Femur (tissue), 1 donor: ENCODE measurements at places on chromosomes 3 and 15.

- no peak for DNase-seq
Measured at GRCh38 chr15:93816815-93817214, 414.5 kb upstream of the MCTP2 start.

GRCh38 chr3:194125442-194125841, 10.5 kb upstream of the HES1 start:
- DNase-seq, result no peak

DNA sequence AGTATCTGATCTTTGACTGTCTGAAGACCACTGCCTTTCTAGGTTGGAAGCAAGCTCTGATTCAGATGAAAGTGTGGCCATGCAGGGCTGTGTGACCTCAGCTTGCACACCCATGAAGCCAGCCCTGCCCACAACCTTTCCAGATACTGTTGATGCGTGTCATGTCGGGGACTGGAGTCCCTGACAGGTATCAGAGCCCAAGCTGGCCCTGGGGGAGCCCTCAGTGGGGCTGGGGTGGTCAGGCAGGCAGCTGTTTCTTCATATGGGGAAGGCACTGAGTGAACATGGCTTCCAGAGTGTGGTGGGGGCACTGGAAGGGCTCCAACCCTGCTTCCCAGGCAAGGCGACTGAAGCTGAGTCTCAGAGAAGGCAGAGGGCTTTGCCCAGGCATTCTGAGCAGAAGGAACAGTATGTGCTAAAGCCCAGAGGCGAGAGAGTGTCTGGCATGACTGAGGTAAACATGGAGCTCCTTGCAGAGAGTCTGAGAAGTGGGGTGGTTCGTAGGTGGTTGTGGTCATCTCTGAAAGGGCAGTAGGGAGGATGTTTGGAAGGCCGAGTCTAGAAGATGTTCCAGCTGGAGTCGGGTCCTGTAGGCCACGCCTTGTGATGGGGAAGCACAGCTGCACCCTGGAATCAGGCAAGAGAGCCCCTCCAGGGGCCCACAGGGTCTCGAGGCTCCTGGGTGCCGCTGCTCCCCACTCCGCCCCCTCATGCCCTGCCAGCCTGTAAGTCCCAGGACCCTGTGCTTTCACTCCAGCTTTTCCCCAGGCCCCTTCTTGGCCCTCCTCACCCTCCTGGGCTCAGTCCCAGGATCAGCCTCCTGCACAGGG, 122.2 kb downstream of the EEFSEC start:
- DNase-seq, result no peak

- no peak for DNase-seq
Measured at GRCh38 chr3:116776880-116777785, 67.6 kb downstream of the TUSC7 start.
